T-helper 17 cell (primary cell): ENCODE measurements at places on chromosomes 7 and 10.

DNA sequence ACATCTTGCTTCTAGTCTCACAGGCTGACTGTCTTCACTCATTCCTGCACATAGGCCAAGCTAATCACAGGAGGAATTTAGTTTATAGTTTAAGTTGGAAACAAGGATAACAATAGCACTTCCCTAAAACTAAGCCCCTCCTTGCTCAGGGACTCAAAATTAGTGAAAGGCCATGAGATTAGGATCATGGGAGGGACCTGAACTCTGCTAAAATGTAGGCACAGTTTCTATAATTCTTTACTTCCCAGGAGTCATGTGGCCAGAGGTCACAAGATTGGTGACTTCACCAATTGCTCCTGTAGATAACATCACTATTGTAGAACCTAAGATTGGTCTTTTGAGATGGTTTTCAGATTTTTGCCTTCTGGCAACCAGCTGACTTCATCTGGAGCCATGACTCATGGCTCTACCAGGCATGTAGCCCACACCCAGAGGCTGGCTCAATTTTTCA is 14.8 kb upstream of the UPP1 start:
- DNase-seq: no peak

- DNase-seq: no peak
Observed at GRCh38 chr10:30396698-30397097, 37.3 kb upstream of the MAP3K8 start.

DNA sequence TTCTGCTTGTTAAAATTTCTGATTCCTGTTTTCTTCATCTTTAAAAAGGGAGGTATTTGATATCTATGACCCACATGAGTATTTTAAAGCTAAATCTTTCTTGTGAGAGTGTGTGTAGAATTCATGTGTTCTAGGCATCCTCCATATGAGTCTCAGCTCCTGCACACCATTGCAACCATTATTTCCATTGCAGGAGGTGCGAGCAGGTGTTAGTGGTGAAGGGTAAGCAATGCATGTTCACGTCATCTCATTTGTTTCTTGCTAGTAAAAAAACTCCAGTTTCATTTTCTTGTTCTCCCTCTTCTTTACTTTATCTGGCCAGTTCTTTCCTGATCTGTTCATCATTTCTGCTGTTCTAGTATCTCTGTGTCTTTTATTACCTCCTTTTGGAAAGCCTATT is 100.5 kb downstream of the ADRA2A start:
- no peak for DNase-seq

DNA sequence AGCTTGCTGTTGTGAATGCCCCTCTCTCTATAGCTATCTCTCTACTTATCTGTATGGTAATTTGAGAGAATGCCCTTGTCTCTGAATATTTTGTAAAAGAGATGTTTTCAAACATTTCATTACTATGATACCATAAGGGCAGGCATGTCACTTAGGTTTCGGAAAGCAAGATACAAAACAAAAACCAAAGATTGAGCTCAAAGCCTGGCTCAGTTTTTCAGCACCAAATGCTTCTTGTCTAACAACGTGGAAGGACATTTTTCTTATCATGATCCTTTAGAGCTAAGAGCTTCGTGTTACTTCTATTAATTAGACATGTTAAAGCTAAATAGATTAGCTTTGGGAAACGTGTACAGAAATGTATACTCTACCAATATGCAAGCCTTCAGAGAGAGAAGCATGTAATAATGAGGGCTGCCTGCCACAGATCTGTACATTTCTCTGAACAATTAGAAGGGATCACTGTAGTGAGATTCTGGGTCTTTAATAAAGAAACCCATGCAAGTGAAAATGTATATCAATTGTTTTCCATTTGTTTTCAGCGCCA is 148.9 kb downstream of the ARID5B start:
- no peak for DNase-seq

DNA sequence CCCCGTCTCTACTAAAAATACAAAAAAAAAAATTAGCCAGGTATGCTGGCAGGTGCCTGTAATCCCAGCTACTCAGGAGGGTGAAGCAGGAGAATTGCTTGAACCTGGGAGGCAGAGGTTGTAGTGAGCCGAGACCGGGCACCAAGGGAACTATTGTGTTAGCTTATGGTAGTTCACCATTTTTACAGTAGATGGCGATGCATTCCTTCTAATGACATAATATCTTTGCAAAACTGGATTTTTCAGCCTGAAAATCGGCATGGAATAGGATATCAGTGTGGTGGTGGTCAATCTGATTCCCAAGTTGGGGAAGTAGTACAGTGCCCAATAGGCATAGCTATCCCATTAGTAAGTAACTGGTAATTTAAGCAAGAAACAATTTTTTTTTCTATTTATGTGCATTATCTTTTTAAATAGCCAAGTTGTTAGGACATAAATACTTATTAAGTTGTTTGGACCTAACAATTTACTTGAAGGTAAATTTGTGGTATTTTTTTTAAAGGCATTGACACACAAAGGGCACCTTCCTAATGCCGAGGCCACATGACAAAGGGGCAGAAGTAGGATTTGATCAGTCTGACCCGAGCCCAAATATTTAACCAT is 17.6 kb upstream of the IMPDH1 start:
- DNase-seq: no peak

DNA sequence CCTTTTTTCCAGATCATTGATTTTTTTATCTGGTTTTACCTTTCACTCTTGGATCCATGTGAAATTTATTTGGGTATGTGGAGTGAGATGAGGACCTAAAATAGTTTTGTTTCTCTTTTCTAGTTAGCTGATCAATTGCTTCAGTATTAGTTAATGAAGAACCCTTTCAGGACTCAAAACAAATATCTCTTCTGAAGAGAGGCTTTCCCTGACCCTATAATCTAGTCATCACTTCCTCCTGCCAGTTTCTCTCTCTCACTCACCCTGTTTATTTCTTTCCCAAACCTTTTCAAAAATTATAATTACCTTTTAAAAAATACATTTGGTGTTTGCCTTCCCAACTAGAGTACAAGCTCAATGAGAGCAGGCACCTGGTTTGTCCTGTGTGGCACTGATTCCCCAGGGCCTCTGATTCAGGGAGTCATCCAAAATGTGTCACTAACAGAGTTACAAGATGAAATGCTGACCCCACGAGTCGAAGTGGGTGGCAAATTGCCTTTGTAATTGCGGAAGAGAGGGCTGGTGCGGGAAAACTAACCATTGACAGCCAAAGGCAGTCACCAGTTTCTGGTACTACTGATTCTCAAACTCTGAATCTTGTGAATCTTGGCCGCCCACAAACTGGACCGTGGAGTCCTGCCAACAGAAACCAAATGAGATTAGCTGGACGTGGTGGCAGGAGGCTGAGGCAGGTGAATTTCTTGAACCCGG is 2.4 kb downstream of the TMEM140 start:
- no peak for DNase-seq

GRCh38 chr10:546971-547590 is 142.4 kb downstream of the DIP2C start:
- DNase-seq: no peak

- DNase-seq: no peak
Observed at GRCh38 chr7:149081914-149082313, 8.6 kb downstream of the ZNF786 start.

- DNase-seq: no peak
Observed at GRCh38 chr10:56745490-56745889, 384.4 kb upstream of the ZWINT start.

GRCh38 chr10:86098187-86098881 is 268.3 kb downstream of the GRID1 start:
- no peak for DNase-seq

GRCh38 chr7:94908323-94909178 is 1.2 kb downstream of the PPP1R9A start:
- no peak for DNase-seq

DNA sequence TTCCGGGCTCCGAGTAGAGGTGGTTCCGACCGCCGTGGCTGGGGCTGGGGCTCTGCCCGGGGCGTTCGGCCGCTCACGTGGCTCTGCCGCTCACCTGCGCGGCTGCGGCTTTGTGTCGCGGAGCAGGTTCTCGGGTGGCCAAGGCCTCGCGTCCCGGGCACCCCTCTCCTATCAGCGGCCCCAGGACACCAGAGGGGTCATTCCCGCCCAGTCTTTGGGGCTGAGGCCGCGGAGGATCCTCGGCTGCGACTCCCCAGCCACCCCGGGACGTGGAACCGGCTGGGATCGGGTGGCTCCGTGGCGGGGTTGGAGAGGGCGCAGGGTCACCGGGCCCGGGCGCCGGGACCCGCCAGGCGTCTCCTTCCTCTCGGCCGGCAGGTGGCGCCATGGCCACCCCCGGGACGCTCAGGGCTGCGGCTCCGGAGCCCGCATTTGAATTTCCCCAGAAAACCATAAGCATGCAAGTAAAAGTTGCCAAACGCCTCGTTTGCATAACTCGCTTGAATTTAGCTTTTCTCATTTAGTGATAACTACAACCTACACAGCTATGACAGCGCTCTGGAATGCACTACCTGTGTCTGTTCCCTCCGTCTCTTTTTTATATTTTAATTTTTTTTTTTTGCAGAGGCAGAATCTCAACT is 1.2 kb downstream of the COL26A1 start:
- DNase-seq: peak; percentile 55

DNA sequence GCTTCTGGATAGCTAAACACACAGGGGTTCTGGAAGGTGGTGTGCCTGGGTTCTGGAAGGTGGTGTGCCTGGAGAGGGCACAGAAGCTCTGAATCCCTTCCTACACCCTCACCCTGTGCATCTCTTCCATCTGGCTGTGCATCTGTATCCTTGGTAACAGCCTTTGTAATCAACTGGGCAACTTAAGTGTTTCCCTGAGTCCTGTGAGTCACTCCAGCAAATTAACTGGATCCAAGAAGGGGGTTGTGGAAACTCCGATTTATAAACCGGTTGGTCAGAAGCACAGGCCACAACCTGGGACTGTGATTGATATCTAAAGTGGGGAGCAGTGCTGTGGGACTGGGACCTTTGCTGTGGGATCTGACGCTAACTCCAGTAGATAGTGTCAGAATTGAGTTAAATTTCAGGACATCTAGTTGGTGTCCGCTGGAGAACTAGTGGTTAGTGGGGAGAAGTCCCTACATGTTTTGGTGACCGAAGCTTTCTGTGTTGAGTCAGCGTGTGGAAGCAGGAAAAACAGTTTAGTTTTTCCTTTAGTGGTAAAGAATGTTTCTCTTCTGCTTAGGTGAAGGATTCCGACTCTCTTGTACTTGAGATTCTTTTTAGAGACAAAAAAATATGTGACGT is 228.1 kb downstream of the BMPER start:
- DNase-seq: no peak

DNA sequence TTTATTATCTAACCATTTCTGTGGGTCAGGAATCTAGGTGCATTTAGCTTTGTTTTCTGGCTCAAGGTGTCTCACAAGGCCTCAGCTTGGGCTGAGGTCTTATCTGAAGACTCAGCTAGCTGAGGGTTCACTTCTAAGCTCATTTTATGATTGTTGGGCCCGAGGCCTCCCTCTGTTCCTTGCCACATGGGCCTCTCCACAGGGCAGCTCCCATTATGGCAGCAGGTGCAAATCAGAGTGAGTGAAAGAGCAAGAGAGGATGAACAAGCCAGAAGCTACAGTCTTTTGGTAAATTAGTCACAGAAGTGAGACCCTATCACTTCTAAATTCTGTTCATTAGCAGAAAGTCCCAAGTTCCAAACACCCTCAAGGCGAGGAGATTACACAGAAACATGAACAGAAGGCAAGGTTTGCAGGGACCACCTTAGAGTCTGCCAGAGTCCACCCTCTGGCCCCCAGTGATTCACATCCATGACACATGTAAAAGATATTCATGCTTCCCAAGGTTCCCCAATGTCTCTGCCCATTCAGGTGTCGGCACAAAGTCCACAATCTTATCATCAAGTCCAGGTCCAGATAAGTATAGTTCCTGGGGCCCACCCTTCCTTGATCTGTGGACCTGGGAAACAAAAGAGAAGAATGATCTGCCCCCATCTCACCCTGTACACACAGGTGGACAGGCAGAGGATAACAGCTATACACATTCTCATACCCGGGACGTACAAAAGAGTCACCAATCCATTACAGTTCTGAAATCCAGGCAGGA is 23.7 kb downstream of the FIGNL1 start:
- no peak for DNase-seq

- DNase-seq: no peak
Observed at GRCh38 chr7:156927571-156928405, 21.7 kb upstream of the NOM1 start.

GRCh38 chr7:449324-450019 is 70.2 kb downstream of the PDGFA start:
- no peak for DNase-seq

GRCh38 chr10:122182308-122182707 is 88.8 kb upstream of the BTBD16 start:
- DNase-seq: no peak

DNA sequence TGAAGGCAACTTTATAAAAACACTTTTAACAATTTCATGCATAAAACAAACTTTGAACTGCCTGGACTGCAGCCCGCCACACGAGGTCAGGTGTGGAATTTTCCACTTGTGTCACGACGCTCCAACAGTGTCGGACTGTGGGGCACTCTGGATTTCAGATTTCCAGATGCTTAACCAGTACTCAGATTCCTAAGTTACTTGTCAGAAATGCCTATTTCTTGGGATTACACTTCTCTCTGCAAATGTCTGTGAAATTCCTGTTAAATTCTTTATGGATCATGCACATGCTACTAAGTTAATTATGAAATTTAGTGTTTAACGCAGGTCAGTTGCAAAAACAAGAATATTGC is 473 bp upstream of the GPER1 start:
- DNase-seq: no peak

DNA sequence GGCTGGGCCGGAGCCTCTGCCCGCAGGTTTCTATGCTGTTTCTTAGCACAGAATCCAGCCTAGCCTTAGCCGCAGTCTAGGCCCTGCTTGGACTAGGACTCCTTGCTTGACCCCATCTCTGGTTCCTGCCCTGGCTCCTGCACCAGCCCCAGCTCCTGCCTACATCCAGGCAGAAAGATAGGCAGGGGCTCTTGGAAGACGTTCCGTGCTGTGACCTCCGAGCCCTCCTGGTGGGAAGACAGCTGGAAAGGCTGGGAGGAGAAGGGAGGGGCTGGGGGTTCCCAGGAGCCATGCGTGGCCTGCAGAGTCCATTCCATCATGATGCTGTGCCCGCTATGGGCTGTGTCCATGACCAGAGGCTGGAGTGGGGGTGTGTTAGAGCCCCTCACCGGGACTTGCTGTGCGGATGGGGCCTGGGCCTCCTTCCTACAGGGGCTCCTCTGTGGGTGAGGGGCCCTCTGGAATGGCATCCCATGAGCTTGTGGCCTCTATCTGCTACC is 26.2 kb downstream of the RAMP3 start:
- no peak for DNase-seq

DNA sequence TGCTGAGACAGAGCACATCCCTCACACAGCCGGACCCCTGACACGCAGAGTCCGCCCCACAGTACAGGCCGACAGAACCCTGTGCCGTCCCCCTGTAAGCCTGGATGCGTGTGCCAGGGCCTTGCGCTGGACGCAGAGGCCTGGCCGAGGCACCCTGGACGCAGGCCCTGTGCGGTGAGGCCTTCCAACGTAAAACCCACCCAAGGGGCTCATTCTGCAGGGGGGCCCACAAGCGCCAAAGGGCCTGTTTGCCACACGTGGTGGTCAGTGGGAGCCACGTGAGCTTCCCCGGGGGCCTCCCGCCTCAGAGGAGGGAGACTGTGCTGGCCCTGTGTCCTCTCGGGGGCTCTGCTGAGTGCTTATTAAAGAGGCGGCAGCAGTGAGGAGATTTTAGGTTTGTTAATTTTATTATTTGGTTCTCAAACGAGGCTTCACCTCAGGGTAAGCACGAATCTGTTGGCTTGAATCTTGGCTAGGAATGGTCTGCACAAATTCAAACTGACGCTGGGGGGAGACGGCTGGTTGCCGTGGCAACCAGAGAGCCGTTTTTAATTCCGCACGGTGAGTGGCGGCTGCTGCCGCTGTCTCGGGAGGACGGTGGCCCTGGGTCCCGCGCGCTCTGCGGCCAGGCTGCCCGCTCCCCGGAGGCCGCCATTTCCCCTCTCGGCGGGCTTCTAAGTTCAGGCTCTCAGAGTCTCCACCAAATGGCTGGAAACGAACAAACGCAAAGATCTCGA is 4.9 kb upstream of the ADGRA1 start:
- no peak for DNase-seq
